NCI-H2029 treated with DMSO at 0.1 percent for 48 hours (cell line): ENCODE measurements at places on chromosomes 2 and 18.

DNA sequence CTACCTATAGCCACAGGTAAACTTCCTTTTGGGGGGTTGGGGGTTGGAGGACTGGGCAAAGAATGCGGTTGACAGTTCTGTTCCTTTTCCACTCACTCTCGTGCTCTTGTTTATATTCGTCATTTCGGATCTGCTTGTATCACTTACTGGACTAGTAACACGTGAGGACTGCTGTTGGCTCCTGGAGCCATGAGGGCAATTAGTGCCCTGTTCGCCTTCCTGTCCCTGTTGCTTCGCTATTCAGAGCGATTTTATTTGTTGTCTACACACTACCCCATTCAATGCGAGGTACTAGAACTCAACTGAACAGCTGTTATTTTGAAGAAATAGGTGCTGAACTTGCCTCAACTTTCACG lies 1.1 kb downstream of the KCNJ3 start:
- no peak for DNase-seq

- no peak for DNase-seq
These were observed 68.1 kb downstream of the ANTXR1 start for GRCh38 chr2:69081001-69081580.

DNA sequence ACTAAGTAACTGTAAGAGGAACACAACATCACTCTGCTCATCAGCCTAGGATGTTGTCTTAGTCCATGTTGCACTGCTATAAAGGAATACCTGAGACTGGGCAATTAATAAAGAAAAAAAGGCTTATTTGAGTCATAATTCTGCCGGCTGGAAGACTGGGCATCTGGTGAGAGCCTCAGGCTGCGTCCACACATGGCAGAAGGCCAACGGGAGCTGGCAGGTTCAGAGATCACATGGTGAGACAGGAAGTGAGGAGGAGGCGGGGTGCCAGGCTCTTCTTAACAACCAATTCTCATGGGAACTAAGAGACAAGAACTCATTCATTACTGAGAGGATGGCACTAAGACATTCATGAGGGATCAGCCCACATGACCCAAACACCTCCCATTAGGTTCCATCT lies 46.8 kb downstream of the EPG5 start:
- DNase-seq, result peak; percentile 81

DNA sequence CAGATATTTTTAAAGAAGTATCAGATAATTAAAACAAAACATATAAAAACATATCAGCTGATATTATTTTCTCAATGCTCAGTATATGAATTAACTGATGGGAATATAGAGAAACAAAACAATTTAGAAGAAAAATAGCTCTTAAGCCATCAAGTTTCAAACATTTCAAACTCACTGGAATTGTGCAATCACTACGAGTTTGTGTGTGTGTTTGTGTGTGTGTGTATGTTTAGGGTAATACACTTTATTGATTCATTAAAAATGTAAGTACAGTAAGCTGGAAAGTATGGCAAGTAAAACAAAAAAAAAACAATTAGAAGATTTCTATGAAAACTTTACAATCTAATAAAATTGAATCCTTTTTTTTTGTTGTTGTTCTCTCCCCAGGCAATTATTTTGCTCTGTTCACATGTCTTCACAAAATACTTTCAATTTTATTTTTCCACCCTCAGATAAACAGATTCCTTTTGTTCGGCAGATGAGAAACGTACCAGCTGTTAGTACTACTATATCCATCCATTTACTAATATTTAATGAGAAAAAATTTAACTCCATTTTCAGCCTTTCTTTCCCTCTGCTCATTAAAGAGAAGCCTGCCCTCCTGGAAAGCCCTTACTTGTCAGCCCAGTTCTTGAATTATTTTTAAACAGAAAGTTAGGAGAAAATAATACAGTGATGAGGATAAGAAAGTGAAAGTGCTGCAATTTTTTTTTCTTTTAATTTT lies 87.6 kb downstream of the SLC8A1 start:
- no peak for DNase-seq

- DNase-seq, result no peak
These were observed 42.3 kb upstream of the MRPL33 start for GRCh38 chr2:27729198-27729597.

DNA sequence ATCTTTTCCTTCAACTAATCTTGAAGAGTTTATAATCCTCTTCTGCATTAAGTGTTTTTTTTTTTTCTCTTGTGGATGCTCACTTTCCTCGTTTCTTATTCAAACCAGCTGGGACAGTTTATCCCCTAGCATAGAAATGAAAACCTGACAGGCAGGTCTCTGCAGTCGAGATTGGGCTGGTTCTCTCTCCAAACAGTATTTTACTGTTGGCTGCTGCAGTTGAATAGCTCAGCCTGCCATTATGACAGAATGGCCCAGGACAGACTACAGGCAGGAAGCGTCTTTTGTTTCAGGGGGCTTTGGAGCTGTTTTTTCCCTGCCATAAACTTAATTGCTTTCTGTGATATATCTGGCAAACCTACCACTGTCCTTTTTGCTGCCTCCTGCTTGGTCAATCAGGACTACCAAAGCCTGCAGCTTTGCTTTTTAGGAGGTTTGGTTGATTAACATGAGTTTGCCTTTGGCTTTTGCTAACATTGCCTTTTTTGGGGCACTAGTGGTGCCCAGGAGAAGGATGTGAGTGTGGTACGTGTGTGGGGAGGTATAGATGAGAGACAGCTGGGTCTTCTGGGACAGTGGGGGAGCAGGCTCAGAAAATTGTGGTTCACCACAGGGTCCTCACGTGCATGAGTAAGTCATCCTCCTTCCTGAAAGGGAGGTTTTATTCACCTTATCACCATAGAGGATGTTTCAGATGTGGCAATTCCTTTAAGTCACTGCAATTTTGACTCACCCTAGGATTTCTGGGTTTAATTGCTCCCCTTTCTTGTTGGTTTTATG lies 128.7 kb downstream of the LYPD6B start:
- no peak for DNase-seq

DNA sequence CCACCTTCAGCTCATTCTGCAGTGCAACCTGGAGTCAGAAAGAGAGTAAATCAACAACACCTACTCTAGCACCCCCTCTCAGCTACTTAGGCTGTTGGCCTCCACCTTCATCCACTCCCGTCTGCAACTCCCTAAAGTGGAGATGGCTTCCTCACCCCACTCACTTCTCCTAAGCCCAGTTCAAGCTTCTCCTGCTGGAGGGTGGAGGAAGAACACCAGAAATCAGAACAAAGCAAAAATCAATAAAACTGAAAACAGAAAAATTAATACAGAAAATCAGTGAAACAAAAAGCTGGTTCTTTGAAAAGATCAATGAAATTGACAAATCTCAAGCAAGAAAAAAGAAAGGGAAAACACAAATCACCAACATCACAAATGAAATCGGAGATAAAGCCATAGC lies 191.7 kb downstream of the ANAPC1 start:
- DNase-seq, result no peak

DNA sequence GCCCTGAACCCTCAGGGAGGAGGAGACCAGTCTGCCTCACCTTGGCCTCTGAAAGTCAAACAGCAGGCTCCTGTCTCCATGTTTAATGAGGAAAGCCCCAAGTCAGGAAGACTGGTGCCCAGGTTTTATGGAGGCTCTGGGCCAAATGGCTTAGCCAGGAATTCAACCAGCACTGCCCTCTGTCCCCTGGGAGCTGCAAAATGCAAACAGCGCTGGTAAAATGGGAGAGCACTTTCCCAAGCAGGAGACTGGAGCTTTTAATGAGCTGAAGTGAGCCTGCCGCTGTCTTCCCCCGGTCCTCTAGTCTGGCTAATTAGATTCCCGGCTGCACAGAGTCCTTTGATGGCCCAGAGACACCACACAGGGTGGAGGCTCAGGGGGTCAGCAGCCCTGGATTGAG lies 276.0 kb upstream of the TRIB2 start:
- DNase-seq, result no peak

DNA sequence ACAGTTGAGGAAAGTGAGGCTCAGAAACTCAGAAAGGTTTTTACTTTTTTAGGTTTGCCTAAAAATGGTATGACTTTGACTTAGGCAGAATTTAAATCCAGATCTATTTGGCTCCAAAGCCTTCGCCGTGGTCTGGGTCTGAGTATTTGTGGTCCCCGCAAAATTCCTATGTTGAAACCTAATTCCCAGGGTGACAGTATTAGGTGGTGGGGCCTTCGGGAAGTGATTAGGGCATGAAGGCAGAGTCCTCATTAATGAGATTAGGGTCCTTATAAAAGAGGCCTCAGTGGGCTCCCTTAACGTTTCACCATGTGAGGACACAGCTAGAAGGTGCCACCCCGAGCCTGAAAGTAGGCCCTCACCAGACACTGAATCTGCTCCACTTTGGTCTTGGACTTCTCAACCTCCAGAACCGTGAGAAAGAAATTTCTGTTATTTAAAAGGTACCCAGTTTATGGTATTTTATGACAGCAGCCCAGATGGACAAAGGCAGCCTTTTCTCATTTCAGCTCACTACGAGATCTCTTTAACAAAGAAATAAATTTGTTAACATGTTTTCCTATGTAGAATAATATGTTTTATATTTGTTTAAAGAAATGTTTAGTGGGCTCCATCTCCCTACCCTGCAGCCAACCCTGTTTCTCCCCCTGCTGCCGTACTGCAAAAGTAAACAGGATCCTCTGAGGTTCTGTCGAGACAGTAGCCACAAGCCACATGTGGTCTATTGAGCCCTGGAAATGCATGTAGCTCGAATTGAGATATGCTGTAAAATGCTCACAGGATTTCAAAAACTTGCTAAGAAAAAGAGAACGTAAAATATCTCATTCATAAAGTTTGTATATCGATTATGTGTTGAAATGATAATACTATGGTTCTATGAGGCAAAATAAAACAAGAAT lies 80.6 kb downstream of the MOGAT1 start:
- DNase-seq, result no peak

DNA sequence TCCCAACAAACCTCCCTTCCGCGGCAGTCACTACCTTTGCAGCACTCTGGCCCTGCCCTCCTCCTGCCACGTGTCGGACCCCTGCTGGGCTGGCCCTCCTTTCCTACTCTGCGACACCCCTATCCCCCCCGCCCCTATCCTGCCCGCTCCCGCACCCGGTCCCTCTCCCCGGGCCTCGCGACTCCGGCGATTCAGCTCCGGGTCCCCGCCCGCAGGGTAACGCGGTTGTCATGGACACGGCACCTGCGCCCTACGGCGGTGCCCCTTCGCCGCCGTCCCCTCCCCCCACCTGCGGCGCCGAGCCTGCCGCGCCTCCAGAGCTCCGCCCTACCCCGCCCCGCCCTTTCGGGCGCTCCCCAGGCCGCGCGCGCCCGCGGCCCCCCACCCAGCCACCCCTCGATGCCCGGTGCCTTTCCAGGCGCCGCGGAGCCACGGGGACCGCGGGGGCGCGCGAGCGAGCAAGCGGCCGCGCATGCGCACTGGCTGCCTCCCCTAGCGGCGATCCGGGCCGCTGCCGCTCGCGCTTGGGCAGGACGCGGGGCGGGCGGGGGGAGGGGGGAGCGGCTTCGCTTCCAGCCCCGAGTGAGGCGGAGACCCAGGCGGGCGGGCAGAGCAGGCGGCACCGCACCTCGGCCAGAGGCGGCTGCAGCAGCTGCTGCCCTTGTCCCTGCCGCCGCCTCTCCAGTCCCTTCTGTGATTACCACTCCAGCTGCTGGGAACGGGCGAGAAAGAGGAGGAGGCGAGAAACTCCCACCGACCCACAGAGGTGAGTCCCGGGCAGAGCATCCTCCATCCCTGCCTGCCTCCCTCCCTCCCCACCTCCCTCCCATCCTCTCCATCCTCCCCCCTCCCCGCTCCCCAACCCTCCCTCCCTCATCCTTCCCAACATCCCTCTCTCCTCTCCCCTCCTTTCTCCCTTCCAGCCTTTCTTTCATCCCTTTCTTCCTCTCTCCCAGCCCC lies at the start of gene CTNNA2:
Gene CTNNA2, plus strand, starts transcription at position 610 of the 960 bp plus-strand sequence.
- no peak for DNase-seq

- DNase-seq, result no peak
These were observed 52.1 kb upstream of the LYPD6 start for GRCh38 chr2:149278161-149278871.

- no peak for DNase-seq
These were observed 94.3 kb upstream of the ITGB6 start for GRCh38 chr2:160294339-160294803.

DNA sequence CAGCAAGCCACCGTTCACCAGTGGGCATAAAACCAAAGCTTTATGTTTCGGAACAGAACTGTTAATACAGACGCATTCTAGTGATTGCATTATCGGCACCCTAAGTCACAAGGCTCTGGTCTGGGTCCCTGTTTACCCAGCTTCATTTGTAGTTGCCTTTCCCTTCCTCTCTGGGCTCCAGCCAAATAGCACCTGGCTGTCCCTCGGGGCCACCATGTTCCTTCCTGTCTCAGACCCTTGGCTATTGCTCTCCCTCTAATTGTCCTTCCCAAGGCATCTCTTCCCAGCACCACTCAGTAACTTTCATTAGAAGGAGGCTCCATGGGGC lies 75.3 kb downstream of the SDC1 start:
- DNase-seq, result no peak

- no peak for DNase-seq
These were observed 138.6 kb downstream of the DOCK10 start for GRCh38 chr2:224903621-224904020.

GRCh38 chr18:13471971-13472628 lies 253.5 kb downstream of the LDLRAD4 start:
- no peak for DNase-seq

DNA sequence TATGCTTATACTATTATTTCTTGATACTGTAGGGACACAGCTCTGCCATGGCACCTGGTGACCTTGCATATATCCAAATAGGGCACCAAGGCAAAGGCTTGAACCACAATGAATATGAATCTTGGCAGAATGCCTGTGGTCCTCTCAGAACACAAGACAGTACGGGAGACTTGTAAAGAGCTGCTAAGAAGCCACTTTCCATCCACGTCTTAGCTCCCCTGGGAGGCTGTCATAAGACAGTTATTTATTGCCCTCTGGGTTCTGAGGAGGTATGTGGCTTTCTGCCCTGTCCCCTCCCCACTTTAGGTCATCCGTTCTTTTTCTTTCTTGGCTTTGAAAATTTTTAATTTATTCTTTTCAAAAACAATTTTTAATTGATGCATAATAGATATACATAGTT lies 29.8 kb upstream of the MRPL33 start:
- no peak for DNase-seq

DNA sequence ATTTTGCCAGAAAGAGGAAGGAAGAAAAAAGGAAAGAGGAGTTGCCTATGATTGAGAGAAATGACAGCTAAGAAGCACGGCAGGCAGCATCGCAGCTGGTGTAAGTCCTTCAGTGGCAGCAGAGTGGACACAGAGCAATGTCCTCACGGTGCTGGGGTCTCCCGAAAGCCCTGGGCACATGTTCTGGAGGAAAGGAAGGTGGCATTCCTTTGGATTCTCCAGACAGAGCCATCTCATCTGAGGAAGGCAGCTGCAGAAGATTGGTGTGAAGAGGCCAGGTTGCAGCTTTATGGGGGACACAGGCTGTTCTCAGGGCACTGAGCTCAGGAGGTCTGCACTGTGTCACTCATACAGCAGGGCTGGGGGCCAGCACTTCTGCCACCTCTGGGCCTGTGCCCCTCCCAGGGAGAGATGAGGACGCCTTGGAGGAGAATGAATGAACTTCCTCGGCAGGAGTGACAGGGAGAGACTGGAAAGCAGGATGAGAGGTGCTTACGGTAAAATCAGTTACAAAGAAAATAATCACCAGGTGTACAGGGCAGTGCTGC lies 252.0 kb upstream of the MYT1L start:
- DNase-seq, result no peak

- no peak for DNase-seq
These were observed 58.3 kb upstream of the PNPT1 start for GRCh38 chr2:55751966-55752365.
